ENCODE measurements at places on chromosomes 16 and 17.
A peak's percentile ranks its signal among the peaks of the same experiment; 100 is the strongest.

DNA sequence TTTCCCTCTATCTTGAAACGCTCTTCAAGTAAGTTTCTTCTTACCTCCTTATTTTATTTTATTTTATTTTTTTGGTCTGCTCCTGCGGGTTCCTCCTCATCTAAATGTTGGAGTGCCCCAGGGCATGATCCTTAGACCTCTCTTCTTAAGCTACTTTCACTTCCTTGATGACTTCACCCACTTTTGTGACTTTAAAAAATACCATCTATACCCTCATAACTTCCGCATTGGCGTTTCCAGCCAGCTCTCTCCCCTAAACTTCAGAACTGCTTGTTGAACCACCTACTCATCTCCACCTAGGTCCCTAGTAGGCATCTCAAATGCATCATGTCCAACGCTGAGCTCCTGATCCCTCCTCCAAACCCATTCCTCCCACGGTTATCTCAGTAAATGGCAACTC lies 51.4 kb upstream of the NFAT5 start:
- DNase-seq = no peak

DNA sequence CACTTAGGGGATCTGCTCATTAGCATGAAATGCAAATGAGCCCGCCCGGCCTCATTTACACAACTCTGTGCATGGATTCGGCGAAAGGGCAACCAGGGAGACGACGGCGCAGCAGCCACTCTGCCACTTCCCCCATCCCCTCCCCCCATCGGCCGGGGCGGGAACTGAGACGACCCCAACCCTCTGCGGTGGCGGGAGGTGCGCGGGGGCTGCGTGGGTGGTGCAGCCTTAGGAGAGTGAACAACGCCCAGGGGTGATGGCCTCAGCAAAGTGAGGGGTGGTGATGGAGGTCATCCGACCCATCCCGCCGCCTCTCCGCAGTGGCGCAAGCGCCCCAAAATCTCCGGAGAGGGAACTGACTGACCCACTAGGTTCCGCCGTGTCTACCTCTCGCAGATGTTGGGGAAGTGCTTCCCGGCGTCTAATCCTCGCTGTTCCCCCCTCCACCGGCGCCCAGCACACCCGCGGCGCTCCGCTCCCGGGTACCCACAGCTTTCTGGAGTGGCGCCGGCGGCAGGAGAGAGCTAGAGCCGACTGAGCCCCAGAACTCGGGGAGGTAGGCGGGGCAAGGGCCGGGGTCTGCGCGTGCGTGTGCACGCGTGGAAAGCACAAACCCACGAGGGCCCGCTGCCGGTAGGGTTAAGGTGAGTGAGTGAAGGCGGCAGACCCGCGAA lies 1.4 kb upstream of the CACNA1G start:
- DNase-seq = peak; percentile 28

GRCh38 chr17:48576479-48577309 lies 1.5 kb downstream of the HOXB4 start:
- DNase-seq = no peak

- no peak for DNase-seq
Observed at GRCh38 chr17:57666946-57667345, 78.2 kb downstream of the CCDC182 start.

GRCh38 chr17:74715144-74715543 lies 2.4 kb upstream of the CD300LF start:
- DNase-seq = no peak

GRCh38 chr16:74844041-74844980 lies 69.7 kb upstream of the FA2H start:
- no peak for DNase-seq

- DNase-seq = no peak
Observed at GRCh38 chr17:57881783-57882351, 32.0 kb upstream of the MRPS23 start.

DNA sequence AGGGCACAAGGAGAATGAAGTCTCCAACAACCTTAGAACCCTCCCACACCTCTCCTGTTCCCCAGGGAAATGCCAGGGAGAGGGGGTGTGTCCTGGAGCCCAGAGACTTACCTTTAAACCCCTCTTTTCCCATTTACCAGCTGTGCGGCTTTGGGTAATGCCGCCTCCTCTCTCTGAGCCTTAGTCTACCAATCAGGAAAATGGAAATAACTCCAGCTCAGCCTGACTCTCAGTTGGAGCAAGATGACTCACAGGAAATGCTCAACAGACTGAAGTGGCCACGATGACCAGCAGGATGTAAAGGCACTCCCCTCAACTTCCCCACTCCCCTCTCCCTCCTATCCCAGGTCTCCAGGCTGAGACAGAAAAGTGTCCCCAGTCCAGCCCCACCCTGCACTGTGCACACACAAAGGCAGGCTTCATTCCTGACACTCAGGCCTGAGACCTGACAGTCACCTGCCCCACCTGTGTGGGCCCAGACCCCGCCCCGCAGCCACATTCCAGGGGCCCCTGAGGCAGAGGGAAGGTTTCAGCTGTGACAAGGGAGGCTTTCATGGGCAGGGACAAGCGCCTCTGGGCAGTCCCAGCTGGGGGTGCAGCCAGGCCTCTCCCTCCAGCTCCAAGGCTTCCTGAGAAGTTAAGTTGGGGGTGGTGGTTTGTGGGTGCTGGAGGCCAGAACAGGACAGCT lies 3.0 kb upstream of the KRT15 start:
- DNase-seq = no peak

GRCh38 chr17:5661491-5662125 lies 77.3 kb upstream of the NLRP1 start:
- DNase-seq = no peak

DNA sequence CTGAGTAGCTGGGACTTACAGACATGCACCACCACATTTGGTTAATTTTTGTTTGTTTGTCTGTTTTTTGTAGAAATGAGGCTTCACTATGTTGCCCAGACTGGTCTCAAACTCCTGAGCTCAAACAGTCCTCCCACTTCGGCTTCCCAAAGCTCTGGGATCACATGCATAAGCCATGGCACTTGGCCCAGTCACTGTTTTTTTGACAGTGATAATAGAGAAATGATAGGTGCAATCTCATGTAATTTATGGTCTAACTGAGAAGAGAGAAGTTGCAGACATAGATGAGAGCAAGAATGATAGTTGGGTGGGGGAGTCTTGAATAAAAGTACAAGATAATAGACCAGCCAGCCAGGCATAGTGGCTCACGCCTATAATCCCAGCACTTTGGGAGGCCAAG lies 89.7 kb upstream of the TNRC6A start:
- no peak for DNase-seq

- DNase-seq = no peak
Observed at GRCh38 chr16:4373909-4374742, 2.5 kb downstream of the VASN start.

Data from stimulated activated naive CD4-positive, alpha-beta T cell (primary cell).